Iris pigment epithelial cell (primary cell): ENCODE measurements at places on chromosomes 1 and 21.

DNA sequence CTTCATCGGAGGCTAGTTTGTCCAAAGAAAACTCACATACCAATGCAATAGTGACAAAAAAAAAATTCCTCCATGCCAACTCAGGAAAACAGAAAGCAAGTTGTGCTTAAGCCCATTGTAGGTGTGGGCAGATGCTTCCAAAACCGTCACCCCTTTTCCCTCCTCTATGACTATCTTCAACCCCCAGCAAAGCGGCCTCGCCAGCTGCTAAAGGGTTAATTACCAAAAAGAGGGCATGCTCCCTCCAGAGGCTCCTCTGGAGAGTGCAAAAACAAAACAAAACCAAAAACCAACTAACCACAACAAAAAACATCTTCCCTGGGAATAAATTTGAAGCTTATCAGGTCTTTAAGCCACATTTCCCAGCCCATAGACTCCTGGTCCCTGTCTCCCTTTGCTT, 1.2 kb downstream of the LMOD1 start:
- DNase-seq, result no peak

- DNase-seq, result no peak
These were observed 405.3 kb upstream of the PRMT6 start for GRCh38 chr1:106651028-106651762.

GRCh38 chr1:103576065-103576464, 4.7 kb downstream of the AMY2B start:
- DNase-seq, result peak; percentile 1

GRCh38 chr1:69987881-69988280, 217.5 kb downstream of the LRRC40 start:
- no peak for DNase-seq

DNA sequence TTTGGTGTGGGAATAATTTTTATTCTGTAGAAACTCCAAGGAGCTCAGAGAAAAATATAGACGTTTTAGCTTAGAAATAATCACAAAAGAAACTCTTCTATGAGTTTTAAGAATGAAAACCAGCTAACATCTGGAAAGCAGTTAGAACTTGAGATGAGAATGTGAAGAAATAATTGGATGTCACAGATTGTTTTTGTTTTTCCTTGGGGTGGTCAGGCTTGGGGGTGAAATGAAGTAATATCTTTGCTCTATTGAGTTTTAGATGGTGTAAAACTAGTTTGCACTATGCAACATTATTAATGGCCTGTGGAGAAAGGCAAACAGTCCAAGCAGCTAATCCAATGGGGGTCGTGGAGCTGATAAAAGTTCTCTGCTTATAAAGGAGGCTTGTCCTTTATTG, 101.2 kb downstream of the FMN2 start:
- no peak for DNase-seq

DNA sequence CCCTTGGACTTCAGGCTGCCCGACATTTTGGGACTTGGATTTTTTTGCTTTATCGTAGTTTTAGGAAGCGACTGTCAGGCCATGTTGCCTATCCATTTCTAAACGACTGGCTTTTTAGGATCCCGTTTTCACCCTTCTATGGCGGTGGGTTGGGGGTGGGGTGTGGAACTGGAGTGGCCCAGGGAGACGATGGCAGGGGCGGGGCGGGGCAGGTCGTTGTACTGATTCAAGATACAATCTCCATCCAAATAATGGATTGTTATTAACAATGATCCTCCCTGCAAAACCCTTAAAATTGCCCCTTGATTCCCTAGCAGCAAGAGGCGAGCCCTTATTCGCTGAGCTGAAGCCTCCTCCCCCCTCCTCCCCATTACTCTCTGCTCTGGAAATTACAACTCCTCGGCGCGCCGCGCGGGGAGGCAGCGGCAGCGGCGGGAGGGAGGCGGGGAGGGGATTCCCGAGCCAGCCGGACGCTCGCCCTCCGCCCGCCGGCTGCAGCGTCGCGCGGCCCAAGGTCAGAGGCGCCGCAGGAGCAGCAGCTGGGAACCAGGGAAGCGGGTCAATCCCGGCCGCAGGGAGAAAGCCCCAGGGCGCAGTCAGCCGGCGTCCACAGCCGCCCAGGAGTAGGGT, at the start of gene TRIM67:
TRIM67 (plus strand) TSS at position 392 of the 630 bp plus-strand sequence. CDS start 912 bp downstream, outside the sequence.
- DNase-seq, result peak; percentile 39

- no peak for DNase-seq
These were observed 20.0 kb upstream of the MAPKAPK2 start for GRCh38 chr1:206664740-206665139.

- DNase-seq, result peak; percentile 78
These were observed 13.6 kb upstream of the FAM110D start for GRCh38 chr1:26145041-26145959.

DNA sequence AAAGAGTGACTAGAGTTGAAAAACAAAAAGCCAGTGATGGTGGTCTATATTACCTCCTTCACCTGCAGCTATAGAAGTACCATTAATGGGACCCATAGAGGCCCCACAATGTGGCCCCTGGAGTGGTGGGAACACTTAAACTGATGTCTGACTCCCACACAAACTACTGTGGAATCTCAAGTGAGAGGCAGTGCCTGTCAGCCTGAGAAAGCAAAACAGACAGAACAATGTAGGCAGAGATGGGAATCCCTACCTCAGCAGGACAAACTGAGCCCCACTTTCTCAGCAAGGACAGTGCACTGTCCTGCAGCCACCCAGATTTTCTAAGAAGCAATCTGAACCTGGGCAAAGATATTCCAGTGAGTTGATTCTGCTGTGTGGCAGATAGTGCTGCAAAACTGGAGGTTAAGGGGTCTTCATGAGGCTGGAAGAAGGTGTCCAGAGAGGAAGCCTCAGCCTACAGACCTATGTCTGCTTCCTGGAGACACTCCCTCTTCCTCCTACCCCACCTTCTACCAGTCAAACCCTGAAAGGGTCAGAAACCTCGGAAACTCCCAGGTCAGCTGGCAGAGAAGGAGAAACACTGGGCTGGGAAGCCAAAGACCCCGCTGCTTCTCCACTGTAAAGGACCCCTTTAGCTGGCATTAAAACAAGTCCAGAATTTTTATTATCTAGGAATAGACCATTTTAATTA, 228.7 kb downstream of the C1orf94 start:
- no peak for DNase-seq
